ENCODE measurements at places on chromosomes 5 and 9.

- DNase-seq, result no peak
These were observed 7.9 kb downstream of the PRUNE2 start for GRCh38 chr9:76897804-76898525.

DNA sequence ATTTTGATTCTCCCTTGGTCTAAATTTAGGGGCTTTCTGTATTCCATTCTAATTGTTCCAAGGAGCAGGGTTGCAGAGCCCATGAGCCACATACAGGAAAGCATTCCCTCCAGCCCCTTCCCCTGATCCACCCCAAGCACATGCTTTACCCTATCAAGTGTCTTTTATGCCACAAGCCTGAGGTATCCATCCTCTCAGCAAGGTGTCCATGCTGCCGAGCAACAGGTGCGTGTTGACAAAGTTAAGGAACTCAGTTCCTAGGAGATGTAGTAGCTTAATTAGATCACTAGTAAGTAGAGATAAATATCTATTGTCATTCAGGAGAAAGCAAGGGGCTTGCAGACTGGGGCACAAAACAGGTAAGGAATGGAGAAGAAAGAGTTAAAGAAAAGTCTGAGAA lies 57.8 kb downstream of the FEM1C start:
- DNase-seq, result no peak

DNA sequence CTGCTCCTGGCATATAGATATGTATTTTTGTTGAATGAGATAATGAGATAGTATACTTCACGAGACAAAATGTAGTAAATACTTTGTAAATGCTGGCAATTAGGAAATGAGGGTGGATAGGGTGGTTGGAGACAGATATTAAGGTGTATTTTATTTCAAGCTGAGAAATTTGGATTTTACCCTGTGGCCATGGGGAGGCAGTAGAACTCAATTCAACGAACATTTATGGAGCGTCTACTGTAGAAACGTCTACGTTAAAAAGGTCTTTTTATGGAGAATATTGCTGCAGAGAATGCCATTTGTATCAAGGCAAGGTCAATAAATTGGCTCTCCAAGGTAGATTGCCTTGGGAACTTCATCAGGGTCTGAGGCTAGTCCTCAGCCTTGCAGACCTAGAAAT lies 21.5 kb upstream of the RALGPS1 start:
- DNase-seq, result no peak

GRCh38 chr5:55923177-55923771 lies 71.5 kb downstream of the IL6ST start:
- peak; percentile 17 for DNase-seq

- no peak for DNase-seq
These were observed 65.1 kb downstream of the ZFR start for GRCh38 chr5:32379421-32379820.

- DNase-seq, result no peak
These were observed 15.6 kb upstream of the SPATA24 start for GRCh38 chr5:139419226-139420192.

DNA sequence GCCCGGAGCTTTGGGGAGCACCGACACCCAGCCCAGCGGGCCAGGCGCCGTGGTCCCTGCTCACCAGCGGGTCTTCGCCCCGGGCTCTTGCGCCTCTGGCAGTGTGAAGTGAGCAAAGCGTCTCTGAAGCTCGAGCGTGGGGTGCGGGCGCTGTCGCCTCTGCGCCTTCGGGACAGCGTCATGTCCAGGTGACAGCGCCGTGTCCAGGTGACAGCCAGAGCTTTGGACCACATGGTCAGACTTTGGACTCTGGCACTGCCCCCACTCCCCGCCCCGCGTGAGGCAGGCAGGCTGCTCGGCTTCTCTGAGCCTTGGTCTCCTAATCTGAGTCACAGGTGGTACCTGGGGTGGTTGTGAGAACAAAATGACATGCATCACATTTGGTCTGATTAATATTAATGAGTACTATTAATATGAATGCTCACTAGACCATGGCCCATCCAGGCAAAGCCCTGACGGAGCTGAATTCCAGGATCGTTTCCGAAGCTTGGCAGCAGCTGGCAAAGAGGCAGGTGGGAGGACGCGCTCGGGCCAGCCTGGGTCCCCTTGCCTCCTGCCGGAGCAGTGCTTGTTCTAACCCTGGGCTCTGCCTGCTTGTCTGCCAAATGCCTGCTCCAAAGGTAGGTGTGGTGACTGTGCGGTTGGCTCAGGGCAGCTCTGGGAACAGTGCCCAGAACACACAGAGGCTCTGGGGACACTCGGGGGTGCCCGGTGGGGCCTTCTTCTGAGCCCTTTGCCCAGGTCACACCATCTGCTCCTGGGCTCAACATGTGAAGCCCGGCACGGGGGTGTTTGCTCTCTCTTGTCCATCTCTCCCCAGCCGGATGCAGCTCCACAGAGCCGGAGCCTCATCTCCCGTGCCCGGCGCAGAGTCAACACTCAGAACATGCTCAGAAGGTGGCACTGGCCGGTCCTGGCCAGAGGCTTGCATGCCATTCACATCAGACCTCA lies 157.1 kb downstream of the OLFM1 start:
- no peak for DNase-seq

DNA sequence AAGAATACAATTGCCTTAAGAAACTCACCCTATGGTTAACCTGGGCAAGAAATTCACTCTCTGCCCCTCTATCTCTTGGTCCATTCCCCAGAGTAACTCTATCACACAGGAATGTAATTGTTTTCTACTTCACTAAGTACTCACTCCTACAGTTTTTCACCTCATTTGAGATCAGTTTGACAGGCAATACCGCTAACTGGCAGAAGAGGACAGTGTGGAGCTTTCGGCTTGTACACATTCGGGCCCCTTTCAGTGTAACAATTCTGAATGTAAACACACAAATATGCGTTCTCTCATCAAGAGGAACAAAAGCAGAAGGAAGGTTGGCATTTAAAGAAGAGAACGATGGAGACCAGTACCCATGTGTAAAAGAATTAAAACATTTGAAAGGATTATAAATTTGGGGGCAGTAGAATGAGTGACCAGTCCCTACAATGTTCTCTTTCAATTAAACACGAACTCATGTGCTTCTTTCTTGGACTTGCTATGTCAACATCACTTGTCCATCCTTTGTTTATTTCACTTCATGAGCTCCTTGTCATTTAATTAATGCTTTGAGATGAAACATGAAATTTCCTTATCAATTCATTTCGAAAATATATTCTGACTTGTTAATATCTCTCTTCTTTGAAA lies 188.5 kb upstream of the GRAMD2B start:
- DNase-seq, result peak; percentile 10

GRCh38 chr5:19179571-19179970 lies 808.4 kb downstream of the CDH18 start:
- DNase-seq, result no peak

DNA sequence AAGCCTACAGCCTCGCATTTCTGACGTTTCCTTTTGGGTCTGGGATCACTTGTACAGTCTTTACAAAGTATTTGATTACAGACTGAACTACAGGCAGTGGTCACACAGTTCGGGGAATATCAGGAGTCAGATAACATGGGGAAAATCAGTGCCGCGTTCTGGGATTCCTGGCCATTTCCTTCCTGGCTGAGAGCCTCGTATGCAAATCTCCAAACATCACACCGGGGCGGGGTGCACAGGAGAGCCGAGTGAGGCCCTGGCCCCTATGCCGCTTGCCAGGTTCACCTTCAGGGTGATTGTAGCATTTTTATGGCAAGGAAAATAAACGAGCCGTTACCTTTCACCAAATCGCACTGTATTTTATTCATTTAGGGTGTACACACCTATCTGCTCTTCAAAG lies 29.6 kb upstream of the SLC9A3 start:
- no peak for DNase-seq

- DNase-seq, result no peak
These were observed 430.9 kb downstream of the CHSY3 start for GRCh38 chr5:130335117-130335516.

DNA sequence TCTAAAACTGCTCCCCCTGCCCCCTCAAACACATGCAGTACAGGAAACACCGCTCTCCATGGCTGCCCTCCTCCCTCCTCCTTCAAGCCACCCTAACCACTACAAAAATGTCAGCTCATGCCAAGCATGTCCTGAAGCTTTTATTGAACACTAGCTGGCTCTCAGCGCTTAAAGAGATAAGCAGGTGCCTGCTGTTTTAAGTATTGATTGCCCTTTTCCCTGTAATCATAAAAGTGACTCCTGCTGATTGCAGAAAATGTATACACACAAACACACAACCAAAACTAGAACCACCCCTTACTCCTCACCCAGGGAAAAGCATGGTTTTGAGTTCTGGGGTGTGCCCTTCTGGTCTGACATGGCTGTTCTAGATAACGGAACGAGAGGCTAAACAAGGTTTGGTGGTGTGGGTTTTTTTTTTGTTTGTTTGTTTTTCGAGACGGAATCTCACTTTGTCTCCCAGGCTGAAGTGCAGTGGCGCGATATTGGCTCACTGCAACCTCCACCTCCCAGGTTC lies 3.7 kb upstream of the UCK1 start:
- no peak for DNase-seq

DNA sequence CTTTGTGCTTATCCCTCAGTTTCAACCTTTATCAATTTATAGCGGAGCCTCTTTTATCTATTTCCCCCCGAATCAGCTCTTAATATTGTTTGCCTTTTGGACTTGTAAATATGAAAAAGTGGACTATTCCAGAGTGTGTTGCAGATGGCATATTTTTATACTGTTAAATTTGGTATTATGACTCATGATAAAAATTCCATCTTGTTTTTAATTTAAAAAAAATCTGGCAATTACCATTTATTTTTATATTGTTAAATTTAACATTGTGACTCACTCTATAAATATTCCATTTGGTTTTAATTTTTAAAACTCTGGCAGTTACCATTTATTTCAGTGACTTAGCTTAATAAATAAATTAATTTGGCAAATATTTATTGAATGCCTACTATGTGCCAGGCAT lies 37.5 kb downstream of the RBM27 start:
- no peak for DNase-seq

DNA sequence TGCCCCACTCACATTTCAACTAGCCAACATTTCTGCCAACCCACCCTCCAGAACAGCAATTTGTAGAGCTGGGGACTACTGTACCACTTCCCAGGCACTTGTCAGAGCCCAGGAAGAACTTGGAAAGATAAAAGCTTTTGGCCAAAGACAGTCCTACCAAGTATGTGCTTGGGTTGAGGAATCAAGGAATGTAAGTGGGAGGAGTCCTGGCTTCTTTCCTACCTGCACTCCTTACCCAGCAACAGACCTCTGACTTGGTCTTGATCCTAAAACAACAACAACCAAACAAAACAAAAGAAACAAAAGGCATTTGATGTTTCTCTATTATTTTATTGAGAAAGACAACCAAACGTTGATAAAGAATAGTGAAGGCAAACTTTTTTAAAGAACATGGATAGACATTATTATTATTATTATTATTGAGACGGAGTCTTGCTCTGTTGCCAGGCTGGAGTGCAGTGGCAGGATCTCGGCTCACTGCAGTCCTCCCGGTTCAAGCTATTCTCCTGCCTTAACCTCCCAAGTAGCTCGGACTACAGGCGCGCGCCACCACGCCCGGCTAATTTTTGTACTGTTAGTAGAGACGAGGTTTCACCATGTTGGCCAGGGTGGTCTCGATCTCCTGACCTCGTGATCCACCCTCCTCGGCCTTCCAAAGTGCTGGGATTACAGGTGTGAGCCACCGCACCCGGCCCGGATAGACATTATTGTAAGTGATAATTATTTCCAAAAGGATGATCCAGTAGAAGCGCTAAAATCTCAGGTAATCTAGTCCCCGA lies 33.5 kb downstream of the ANXA2R start:
- DNase-seq, result no peak

- peak; percentile 24 for DNase-seq
These were observed 402.9 kb downstream of the CYLC2 start for GRCh38 chr9:103397868-103398600.

GRCh38 chr5:11650936-11651335 lies 253.3 kb downstream of the CTNND2 start:
- no peak for DNase-seq

DNA sequence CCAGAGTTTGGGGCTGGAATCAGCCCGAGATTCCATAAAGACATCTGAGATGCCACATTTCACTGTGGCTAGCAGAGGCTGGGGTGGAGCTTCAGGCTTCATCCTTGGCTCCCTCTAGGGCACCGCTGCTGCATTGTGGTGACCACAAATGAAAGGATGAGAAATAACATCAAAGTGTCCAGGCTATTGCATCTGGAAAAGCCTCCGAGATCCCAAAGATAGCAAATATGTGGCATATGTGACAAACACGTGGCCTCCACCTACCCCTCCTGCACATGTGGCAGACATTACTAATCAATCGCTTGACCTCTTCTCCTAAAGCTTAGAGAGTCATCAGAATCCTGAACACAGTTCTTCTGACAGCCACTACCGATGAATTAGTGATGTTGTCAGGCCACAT lies 4.5 kb downstream of the SPARC start:
- DNase-seq, result no peak

GRCh38 chr5:112413611-112414010 lies 5.5 kb downstream of the EPB41L4A start:
- DNase-seq, result no peak

DNA sequence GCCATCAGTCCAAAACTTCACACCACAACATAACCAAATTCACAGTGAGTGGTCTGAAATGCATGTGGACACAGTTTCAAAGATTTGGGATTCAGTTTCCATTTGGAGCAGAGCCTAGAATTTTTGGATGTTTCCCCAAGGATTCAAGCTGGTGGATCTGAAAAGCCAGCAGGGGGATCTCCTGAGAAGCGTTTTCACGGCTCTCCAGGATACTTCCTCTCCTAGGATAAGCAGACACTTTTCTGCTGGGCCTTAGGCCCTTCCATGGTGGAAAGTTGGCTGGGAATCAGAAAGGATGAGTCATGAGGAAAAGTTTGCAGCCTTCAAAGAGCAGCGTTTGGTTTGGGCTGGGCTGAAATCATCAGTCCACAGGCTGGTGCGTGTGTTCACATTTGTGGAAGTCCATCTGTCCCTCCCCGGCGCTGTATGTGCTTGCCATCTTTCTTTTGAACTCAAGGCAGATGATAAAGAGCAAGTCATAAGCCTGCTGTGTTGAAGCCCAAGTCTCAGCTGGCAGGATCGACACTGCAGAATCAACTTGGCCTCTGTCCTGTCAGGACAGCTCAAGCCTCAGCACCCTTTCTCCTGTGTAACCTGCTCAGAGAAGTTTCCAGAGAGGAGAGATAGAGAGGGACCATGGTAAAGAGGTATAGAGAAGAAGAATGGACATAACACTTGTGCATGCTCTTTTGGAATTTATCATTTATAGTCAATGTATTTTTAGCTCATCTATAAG lies 152.6 kb upstream of the MSX2 start:
- no peak for DNase-seq

DNA sequence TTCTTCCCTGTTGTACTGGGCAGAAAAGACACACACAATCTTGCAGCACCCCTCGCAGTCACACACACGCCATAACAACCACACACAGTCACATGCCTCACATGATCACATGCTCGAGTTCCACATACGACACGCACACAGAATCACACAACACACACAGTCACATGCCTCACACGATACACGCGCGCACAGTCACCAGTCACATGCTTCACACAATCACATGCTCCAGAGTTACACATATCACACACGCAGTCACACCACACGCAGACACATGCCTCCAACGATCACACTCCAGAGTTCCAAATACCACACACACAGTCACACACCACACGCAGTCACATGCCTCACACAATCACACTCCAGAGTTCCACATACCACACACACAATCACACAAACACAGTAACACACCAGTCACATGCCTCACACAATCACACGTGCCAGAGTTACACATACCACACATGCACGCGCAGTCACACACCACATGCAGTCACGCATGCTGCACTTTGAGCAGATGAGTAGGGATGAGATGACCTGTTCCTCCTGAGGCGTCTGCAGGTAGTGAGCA lies 49.0 kb upstream of the LRRC14B start:
- DNase-seq, result no peak

Data from CD4-positive, alpha-beta T cell treated with Interleukin-21 for 1 hour (primary cell).